Stimulated activated CD8-positive, alpha-beta memory T cell treated with anti-CD3 and anti-CD28 coated beads, Interleukin-7, amount 100 ng/mL, for 24 hours (primary cell): ENCODE measurements at places on chromosomes 5 and 9.

GRCh38 chr9:88092797-88093331, 45.4 kb downstream of the SPATA31C2 start:
- no peak for DNase-seq

- no peak for DNase-seq
These were observed 144.3 kb downstream of the GOLPH3 start for GRCh38 chr5:32029781-32030180.

DNA sequence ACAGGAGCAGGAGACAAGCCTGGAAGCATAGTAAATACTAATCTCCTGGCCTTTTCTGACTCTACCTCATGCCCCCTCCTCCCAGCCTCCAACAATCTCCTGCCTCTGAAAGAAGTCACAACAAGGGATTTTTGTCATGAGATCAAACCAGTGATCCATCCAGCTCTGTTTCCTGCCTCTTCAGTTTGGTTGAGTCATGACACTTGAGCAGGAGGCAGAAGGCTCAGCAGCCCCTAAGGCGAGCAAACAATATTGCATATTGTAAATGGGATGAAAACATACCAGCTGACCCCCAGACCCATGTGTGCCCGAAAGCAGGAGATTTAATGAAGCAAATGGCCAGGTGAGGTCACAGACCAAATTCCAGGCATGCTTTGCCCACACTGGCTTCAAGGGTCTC, 272.8 kb downstream of the GAS1 start:
- DNase-seq = no peak

- no peak for DNase-seq
These were observed 96.3 kb downstream of the ARSB start for GRCh38 chr5:78888580-78889368.

DNA sequence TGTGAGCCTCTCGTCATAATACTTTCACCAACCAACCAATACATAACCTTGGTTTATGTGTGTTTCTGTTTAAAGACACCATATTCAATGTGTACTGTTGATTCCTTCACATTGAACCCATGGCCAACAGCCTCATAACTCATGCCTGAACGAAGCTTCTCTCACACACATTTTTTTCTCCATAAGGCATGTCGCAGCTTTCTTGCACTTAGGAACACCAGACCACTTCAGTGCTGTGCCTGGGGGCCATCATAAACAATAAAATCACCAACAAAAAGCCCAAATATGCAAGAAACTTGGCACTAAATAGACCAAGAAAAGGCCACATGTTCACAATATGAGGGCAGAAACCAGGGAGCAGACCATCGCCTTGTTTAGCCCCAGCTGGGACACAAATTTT, 192.2 kb downstream of the ROR2 start:
- DNase-seq = no peak

DNA sequence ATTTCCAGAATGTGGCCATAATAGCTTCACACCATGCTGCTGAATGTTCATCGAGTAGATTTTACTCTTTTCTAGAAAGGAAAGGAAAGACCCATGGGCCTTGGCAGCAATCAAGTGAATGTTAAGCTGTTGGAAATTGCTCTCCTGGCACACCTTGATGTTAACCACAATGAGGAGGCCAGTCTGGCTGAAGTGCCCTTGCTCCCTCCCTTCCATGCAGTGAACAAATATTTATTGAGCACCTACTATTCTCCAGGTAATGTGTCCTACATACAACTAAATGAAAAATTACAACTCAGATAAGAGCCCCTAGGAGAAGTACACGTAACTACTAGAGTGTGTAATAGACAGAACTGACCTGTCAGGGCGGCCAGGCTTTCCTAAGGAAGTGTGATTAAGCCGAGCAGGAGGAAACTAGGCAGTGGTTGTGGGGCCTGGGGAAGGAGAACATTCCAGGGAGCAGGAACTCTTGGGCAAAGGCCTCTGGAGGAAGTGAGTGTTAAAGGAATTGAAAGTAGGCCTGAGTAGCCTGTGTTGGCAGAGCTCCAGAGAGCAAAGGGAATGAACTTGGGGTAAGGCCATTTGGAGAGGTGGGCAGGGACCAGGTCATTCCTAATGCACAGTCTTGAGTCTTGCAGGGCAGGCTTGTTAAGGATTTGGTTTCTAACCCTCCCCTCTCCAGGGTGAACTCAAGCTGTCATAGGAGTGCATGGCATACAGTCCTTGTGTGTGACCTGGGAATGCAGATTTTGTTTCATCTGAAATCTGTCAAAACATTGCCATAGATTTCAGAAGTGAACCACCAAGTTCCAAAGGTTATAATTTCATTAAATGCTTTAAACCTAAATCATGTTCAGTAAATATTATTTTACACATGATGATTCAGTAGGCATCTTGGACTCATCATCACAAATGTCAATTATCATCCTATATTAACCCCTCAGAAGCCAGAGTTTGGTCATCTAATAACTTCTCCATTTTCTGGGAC, 9.0 kb upstream of the ZSWIM6 start:
- no peak for DNase-seq

DNA sequence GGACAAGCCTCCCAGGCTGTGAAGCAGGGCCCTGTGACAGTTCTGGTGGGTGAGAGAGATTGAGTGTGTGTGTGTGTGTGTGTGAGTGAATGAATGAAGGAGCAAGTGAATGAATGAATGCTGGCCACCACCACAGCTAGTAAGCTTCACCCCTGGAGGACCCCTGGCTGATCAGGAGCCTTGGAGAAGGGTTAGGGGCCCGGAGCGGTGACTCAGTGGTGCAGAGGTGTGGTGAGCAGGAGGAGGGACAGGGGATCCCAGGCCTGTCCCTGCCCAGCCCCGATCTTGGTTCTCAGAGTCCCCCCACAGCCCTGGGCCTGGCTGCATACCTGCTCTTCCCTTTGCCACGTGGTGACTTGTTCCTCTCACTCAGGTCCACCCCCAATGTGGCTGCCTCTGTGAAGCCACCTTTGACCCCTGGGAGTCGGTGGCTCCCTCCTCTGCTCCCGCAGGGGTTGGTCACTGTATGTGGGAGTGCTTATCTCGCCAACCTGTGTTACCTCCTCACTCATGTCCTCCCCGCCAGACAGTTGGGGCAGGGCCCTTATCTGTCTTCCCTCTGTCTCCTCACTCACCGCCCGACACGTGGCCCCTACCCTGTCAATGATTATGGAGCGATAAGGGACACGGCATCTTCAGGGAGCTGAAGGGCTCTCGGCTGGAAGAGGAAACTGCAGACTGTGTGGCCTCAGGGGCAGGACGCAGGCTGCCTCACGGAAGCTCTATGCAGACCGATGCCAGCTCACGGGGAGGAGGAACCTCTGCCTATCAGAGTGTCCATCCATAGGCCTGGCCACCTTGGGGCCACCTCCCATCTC, 99.9 kb upstream of the PITX1 start:
- no peak for DNase-seq

DNA sequence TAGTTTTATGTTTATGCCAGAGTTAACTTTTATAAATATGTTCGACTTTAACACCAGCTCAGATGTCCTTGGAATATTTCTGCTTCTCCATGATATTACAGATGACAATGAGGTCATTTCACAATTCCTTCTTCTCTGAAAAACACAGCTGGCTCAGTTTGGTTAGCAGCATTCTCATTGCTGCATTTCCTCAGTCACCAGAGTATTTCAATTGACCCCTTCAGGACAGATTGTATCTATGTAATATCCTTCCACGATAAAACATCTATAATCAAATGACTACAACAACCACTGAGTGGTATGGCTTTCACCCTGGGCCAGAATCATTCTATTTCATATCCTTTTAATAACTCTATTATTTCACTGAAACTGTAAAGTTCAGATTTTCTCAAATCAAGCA, 148.7 kb downstream of the OXCT1 start:
- no peak for DNase-seq

GRCh38 chr5:37823433-37824152, 16.2 kb downstream of the GDNF start:
- no peak for DNase-seq

DNA sequence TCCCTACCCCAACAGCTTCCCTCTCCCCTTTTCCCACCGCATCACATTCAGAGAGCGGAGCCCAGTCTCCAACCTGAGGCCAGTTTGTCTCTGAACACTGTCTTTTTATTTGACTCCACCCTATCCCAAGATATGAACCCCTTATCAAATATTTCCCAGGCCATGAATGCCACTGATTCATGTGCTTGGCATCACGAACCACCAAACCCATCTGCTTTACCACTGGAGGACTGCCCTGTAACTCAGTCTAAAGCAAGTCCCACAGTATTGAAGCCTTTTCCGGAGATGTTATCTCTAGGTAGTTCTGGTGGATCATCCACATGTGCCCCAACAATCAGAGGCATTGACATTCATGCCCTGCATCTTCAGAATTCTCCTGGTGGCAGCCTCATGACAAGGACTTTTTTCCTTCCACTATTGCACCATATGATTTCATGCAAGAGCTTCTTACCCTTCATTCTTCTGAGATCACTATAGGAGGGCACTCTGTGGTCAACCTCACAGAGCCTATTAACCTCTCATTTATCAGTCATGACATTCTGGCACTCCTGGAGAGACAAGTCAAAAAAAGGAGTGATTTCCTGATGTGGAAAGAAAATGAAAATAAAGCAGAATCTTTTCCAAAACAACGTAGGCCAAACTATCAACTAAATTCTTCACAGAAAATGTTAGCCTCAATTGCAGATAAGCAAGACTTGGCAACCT, 12.3 kb upstream of the SPATA31D4 start:
- DNase-seq = no peak

DNA sequence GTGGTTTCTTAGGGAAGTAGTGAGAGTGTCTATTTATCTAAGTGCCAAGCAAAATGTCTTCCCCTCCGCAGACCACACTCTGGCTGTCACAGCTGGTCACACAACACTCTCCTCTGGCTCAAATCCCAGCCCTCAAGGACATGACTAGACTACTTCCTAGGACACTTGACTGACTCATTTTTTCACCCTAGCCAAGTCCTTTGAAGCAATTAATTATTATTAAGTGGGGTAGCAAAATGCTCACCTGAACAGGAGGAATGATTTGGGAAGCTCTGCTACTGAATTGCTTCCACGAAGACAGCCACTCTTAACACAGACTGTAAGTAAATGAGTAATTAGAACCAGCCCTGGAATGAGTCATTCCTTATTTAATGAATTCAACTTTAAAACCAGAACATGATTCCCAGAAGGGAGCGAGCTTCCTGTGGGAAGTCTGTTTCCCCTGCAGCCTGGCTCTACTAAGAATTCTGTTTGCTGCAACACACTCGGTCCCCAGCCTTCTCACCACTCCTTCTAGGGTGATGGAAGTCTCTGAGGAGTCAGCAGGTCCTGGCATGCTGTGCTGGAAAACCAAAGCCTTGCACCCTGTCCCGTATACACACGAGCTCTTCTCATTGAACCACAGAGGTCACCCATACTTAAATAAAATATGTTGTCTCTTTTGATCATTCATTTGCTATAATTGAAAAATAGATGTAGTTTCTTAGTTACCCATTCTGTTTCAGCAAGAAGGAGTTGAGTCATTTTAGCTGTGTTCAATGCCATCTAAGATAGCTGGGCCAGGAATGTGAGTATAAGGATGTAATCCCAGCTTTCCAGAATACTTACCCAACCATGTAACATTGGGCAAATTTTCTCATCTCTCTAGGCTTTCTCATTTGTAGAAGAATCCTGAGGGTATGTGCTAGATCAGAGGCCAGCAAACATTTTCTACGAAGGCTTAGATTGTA, 218.6 kb upstream of the RASEF start:
- no peak for DNase-seq

- no peak for DNase-seq
These were observed 42.3 kb downstream of the JADE2 start for GRCh38 chr5:134567641-134568336.

GRCh38 chr5:170302653-170303501, 5.3 kb upstream of the LCP2 start:
- no peak for DNase-seq

- DNase-seq = no peak
These were observed 26.8 kb upstream of the GARNL3 start for GRCh38 chr9:127237801-127238200.

- DNase-seq = no peak
These were observed 576.2 kb downstream of the BNC2 start for GRCh38 chr9:16294133-16294770.

- no peak for DNase-seq
These were observed 5.6 kb upstream of the RNF44 start for GRCh38 chr5:176542596-176543427.

DNA sequence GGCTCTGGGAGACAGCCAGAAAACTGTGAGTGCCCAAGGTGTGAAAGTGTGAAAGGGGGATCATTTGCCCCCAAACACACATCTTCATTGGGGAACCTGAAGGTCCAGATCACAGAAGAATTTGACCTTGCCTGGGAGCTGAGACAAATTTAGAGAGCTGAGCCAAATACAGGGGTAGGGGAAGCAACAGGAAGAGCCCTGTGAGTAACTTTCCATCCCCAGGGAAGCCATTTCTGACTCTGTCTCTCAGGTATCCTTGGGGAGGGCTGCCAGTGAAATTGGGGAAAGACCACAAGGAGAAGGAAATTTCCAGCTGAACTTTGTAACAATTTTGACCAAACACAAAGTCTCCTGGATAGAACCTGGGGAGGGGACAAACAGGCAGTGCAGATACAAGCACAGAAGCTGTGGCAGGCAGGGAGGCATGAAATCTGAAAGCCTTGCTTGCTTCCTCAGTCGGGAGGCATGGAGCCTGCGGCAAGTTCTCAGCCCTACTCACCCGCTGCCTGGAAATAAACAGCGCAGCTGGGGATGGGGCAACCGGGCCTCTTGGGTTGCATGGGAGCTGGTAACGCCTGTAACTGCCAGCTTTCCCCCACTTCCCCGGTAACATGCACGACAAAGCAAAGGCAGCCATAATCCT, 31.5 kb upstream of the ZCCHC9 start:
- no peak for DNase-seq

GRCh38 chr9:14214693-14215092, 99.2 kb downstream of the NFIB start:
- no peak for DNase-seq

GRCh38 chr9:134782921-134783698, 97.5 kb upstream of the FCN2 start:
- DNase-seq = no peak

DNA sequence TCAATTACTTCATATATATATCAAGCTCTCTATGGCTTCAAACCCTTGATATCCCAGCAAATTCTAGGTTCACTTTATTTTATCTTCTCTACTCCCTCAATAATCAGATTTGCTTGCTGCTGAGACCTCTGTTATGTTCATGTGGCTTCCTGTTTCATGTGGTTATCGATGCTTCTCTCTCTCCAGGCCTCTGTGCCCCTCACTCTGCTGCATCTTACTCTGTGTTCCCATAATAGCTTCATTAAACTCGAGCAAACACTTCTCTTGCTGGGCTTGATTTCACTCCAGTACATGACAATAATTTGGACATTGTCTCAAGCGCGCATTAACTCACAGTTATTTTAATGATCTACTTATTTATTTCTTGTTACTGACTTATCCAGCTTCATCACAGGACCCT, 798.8 kb downstream of the CDH9 start:
- no peak for DNase-seq
